Hepatocyte (in vitro differentiated cells): ENCODE measurements at places on chromosomes 5 and 9.

GRCh38 chr9:135604437-135605237 is 34.7 kb downstream of the GLT6D1 start:
- DNase-seq = no peak

DNA sequence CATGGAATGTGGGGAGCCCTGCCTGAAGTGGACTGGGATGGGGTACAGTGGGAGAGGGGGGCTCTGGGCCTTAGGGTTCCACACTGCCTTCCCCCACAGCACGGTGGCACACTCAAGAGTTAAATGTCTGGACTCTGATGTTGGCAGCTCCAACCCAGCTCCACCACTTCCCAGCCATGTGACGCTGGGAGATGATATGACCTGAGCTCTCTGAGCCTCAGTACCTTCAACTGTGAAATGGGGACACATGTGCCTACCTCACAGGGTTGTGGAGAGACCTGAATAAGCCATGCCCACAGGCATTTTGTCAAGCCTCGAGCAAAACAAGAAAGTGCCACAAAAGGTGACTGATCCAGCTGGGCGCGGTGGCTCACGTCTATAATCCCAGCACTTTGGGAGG is 3.4 kb upstream of the PDGFRB start:
- DNase-seq = no peak

- no peak for DNase-seq
Measured at GRCh38 chr9:30757723-30758122, 1626.7 kb upstream of the ACO1 start.

GRCh38 chr5:172395483-172395882 is 58.8 kb downstream of the SH3PXD2B start:
- no peak for DNase-seq

DNA sequence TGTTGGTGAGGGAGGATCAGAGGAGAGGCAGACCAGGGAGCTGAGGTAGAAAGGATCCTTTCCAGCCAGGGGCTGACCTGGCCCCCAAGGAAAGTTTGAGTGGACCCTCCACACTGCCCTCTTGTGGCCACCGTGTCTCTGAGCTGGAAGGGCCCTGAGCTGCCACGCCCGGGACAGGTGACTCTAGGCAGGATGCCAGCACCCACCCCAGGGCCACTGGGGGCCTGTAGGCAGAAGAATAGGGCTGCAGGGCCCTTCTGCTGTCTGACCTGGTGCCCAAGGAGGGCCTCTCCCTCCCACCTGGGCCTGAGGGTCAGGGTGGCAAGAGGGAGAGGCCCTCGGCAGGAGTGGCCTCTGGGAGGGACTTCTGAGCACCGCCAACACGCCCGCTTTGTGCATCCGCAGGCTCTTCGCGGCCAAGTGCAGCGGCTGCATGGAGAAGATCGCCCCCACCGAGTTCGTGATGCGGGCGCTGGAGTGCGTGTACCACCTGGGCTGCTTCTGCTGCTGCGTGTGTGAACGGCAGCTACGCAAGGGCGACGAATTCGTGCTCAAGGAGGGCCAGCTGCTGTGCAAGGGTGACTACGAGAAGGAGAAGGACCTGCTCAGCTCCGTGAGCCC is 76.8 kb downstream of the LMX1B start:
- DNase-seq = peak; percentile 70

GRCh38 chr9:121598167-121598964 is 53.1 kb upstream of the DAB2IP start:
- peak; percentile 93 for DNase-seq

DNA sequence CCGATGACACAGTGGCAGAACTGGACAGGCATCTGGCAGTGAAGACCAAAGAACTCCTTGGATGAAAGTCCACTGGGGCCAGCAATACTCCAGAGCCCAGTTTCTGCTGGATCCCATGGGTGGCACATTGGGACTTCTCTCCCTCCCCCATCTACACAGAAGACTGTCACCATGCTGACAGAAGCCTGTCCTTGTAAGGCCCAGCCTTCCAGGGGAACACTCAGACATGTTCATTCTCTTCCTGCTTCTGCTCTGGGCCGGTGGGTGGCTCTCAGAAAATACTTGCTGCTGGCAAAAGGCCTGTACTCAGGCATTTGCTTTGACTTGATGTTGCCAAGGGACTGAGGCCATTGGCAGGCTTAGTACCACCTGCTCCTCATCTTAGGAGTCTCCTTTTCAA is 48.3 kb upstream of the PTGS1 start:
- DNase-seq = no peak

DNA sequence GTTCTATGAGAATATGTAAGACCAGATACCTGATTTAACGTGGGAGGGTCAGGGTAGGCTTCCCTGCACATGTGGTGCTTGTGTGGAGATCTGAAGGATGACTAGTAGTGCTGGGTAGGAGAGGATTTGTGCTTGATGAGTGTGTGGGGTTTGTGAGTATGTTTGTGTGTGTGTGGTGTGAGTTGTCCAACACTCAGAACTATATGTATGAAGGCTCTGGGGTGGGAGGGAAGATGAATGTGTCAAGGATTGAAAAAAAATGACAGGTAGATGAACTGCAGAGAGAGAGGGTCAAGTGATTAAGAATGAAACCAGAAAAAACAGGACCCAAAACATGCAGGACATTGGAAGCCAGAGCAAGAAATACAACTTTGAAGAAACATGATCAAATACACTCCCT is 154.6 kb upstream of the NR3C1 start:
- no peak for DNase-seq

DNA sequence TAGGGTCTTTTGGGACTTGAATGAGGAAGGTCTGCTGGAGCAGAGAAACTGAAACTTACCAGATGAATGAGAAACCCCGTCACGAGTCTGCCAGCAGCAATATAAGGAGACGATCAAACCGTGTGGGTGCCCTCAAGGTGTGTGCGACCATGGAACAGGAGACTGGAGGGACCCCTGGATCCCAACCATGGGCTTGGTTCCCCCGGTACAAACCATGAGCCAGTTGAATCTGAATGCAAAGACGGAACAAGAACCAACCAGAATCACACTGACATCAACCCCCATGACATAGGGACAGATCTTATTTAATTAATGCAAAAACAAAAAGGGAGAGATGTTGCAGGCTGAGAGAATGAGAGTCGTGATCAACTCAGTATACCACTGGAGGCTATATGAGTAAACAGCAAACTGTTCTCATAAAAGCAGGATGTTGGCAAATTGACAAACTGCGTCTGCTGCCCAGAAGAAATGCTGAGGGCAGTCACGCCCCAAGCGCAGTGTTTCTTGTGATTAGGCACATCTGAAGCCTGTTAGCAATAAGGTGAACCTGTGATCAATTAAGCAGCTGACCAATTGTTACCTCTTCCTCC is 475.5 kb upstream of the ACO1 start:
- no peak for DNase-seq

DNA sequence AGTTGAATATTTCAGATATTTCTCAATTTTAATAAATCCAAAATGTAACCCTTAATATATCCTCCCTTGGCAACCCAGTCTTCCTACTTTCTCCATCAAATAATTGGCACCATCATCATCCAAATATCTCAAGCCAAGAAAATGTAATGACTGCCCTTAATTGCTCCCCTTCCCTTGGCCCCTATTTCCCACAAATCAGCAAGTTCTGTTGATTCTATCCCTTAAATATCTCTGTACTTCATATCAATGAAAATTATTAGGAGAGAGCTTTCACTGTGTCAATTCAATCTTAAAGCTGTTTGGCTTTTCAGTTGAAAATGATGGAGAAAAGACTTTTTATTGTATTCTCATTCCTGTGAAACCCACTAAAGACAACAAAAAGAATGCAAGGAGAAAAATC is 349.8 kb downstream of the HINT1 start:
- DNase-seq = no peak

DNA sequence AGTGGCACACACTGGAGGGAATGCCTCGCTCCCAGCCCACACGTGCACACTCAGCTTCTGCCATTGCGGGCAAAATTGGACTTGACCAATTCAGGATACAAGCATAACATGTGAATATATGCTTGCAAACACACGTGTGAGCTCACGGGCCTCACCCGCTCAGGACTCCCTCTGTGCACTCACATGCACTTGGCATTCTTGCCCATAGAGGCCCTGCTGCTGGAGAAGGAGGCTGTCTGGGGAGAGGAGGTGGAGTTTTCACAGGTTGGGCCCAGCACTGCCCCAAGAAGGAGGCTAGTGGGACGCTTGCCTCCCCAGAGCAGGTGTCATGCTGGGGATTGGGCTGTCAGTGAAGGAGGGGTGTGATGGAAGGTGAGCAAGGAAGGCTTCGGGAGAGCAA is 1.7 kb downstream of the MYMK start:
- no peak for DNase-seq

DNA sequence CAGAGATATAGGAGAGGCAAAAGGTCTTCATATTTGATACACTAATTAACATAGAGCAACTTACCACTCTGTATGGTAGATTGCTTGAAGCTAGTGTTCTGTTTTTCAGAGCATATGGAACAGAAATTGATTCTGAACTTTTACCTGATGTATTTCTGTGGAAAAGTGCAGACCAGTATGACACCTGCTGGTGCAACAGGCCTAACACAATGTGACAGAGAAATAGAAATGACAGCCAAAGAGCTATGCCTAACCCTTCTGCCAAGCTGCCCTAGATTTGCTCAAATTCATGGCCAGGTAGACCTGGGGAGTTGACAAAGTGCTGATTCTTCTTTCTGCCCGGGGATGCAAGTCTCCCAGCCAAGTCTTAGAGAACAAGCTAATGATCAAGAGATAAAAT is 65.4 kb upstream of the RNF180 start:
- DNase-seq = no peak

DNA sequence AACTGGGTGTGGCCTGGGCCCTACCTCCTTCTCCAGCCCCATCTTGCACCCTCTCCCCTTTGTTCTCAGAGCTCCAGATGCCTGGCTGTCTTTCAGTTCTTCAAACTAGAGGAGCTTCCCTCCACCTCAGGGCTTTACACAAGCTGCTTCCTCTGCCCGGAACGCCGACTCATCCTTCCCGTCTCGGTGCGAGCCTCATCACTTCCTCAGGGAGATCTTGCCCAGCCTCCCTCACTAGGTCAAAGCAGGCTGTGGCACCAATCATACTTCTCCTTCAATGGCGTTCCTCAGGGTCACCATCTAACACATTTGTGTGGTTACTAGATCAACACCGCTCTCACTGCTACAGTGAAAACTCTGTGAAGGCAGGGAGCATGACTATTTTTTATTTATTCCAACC is 56.2 kb upstream of the ZSWIM6 start:
- no peak for DNase-seq

DNA sequence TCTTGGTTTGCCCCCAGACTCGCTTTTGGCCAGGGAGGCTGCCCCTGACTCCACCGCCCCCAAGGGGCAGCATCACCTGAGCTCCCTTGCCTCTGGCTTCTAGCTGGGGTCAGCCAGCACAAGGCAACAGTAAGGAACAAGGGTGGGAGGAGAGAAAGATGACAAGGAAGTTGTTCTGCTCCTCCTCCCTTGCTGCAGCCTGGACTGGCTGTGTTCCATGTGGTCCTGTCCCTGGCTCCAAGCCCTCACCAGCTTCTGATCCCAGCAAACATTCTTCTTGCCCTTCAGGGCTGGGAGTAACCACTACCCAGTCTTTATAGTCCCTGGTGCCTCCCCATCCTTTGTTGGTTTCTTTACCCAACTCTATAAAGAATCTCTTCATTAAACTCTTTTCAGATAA is 100.3 kb upstream of the SPIN1 start:
- no peak for DNase-seq

DNA sequence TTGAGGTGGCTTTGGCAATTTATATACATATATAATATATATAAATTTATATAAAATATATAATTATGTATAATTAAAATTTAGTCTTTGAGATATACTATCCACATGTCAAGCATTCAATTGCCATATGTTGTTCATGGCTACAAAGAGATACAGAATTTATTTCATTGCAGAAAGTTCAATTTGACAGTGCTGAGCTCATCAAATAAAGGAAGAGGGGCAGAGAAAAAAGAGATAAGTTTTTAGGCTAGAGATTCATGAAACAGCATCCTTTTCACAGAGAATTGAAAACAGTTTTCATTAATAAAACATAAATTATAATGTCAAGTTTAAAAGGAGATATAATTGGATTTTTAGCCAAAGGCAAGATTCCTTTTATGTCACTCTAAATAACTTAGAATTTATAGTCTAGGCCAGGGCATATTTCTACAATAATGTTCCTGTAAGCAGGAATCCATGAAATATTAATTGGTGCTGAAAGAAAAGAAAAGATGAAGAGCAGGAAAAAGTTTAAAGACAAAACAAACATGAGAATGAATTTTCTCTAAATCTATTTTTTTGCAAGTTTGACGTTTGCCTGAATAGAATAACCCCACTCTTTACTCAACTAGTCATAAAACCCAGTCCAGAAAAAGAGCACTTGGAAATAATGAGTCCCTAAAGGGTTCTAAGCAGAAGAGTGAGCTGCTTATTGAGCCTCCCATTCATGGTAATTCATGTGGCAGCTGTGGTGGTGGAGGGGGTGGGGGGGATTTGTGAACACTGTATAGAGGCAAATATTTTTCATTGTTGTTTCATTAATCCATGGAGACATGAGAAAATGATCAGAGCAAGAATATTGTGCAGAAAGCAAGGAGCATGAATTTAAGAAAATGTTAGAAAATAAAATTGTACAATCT is 1279.5 kb downstream of the CDH12 start:
- no peak for DNase-seq
